Midbrain (tissue), 1 donor: ENCODE measurements at places on chromosomes 2 and 18.

DNA sequence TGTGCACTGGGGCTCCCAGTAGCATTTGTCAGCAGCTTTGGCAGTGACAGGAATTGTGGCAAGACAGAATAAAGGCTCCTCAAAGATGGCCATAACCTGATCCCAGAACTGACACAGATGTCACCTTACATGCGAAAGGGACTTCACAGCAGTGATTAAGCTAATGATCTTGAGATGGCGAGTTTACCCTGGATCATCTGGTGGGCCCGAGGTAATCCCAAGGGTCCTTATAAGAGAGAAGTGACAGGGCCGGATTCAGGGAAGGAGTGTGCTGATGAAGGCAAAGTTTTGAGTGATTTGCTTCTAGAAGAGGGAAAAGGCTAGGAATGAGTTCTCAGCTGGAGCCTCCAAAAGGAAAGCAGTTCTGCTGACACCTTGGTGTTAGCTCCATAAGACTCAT lies 333.9 kb downstream of the LPIN1 start:
- no peak for DNase-seq

GRCh38 chr18:49119401-49119800 lies 168.6 kb upstream of the SMAD7 start:
- no peak for DNase-seq

DNA sequence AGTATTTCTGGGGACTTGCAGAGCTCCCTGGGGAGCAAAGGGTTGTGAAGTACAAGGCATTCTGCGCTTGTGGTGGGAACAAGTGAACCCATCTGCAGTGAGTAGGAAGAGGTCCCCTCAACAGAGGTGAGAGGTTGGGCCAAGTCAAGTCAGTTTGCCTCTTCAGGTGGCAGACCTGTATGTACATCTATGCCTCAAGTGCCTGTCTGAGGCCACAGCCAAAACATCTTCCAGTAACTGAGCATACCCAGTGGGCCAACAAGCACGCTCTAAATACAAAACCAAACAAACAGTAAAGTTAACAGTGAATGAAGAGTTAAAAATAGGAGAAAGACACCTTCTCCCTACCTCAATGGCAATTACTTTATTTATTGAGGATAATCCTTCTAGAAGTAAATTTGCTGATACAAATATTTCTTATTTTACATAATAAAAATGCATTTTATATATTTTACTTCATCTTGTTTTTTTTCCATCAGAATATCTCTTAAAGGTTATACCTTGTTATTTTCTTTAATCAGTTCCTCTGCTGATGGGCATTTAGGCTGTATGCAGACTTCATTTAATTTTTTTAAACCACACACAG lies 2.5 kb downstream of the GYPC start:
- DNase-seq = no peak

- DNase-seq = no peak
Measured at GRCh38 chr18:47574966-47575365, 323.5 kb upstream of the SKOR2 start.

- DNase-seq = no peak
Measured at GRCh38 chr18:75253784-75254183, 43.2 kb downstream of the TSHZ1 start.

DNA sequence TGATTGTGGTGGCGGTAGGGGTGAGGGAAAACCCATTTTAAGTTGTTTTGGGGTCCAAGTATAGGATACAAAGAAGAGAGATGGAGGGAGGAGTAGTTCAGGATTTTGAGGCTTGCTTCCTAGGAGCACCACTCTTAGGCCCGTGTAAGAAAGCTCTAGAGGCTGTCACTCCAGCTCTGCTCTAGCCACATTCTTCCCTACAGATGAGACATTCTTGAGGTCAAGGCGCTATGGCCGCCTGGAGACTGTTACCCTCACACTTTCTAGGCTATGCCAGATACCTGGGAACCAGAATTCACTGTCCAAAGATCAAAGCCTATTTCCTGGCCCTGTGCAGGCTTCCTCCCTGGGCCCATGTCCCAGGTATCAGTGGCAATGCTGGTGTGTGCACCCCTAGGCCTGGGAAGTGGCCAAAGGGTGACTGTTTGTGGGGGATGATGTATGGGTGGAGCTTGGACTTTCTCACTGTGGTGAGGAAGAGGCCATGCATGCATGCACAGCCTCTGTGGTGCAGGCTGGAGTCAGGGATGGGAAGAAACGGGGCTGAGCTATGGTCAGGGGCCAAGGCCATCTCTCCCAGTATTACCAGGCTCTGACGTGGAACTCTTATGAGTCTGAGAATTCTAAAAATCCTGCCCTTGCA lies 7.0 kb upstream of the TTL start:
- no peak for DNase-seq

- no peak for DNase-seq
Measured at GRCh38 chr18:70332694-70333093, 43.8 kb downstream of the SOCS6 start.
